NCI-H187 (cell line): ENCODE measurements at places on chromosomes 4 and X.

DNA sequence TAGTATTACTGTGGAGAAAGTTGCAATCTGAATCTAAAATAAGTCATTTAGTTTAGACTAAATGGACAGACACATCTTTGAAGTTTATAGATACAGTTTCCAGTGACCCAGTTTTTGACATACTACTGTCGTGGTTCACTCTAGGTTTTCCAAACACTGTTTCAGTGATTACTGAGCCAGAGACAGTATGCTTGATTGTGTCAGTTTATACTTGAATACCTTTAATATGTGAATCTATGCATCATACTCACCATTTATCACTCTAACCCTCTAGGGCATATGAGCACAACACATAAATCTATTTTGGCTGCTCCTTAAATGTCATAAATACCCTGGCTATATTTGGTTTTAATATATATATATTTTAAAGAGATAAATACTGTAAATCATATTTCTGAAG, 173.5 kb downstream of the GRID2 start:
- DNase-seq, result no peak

DNA sequence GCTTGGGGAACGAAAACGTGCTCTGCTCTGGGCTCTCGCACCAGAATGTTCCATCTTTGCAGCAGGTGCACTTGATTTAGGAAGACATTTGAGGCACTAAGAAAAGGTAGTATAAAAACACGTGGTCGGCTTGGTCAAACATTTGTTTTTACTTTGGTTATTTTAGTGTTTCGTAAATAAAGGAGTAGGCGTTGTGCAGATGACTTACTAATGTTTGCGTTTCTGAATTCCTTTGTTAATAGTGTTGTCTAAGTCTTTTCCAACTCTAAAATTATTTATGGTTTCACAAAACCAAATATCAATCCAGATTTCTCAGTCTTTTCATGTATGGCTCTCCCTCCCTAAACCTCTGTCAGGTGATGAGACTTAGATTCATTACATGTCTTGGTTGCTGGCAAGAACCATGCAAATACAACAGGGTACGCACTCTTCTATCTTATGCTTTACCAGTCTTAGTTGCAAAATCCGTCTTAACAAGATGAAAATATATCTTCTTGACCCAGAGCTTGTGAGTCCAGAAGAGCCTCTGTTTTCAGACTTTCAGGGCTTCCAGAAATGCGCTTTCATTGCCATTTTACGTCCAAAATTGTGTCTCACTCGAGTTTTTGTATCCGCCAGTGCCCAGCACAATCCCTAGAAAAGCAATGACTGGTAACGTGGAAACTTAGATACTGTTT, 686 bp downstream of the MTHFD2L start:
- DNase-seq, result peak; percentile 36

- no peak for DNase-seq
Measured at GRCh38 chrX:136858007-136858756, 22.3 kb downstream of the RBMX start.

- no peak for DNase-seq
Measured at GRCh38 chrX:16138108-16138427, 14.7 kb downstream of the GRPR start.

DNA sequence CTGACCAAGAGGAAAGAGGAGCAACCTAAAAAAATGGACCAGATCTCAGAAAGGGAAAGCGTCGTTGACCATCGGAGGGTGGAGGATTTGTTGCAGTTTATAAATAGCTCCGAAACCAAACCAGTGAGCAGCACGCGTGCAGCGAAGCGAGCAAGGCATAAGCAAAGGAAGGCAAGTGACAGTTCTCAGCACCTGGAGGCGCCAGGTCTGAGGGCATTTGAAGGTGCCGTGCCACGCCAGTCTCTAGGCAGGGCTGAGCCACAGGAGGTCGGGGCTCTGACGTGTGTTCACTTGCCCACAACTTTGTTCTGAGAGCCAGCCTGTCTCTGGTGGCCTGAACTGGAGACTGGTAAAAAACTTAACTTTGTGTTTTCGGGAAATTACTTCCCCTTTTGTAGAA, 59.7 kb downstream of the TNIP2 start:
- peak; percentile 40 for DNase-seq

GRCh38 chr4:173821036-173821435, 291.0 kb upstream of the HAND2 start:
- no peak for DNase-seq
